Glutamatergic neuron (in vitro differentiated cells): ENCODE measurements at places on chromosomes 12 and 14. TPM values are rescaled to one million over a fixed set of nuclear protein-coding genes. Genes with fewer than 3 reads are reported as not detected.

Gene PLXNC1
- total RNA-seq: 4.9 TPM

Gene ADAM21
- total RNA-seq: not detected

- DNase-seq: no peak
These were observed 210.6 kb upstream of the HMGA2 start for GRCh38 chr12:65613692-65614091.

Gene SERPINA9
- total RNA-seq: not detected

- DNase-seq: no peak
These were observed 9.1 kb upstream of the TMTC1 start for GRCh38 chr12:29792853-29793252.

DNA sequence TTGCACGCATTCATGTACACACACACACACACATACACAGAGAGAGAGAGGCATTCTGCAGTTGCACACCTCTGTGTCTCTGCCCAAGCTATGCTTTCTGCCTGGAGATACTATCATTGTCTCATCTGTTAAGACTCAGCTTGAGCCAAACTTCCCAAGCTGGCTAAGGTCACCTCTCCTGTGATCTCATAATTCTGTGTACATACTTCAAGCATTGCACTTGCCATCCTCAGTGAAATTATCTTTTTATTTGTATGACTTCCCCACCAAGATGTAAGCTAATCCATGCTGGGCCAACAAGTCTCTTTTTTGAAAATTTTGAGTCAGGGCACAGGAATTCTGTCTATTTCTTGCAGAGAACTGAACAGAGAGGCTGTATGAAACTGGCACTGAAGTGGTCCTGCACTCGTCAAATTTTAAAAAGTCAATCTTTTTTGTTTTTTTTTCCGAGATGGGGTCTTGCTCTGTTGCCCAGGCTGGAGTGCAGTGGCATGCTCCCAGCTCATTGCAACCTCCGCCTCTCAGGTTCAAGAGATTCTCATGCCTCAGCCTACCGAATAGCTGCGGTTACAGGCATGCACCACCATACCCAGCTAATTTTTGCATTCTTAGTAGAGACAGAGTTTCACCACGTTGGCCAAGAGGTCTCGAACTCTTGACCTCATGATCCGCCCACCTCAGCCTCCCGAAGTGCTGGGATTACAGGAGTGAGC, 44.3 kb downstream of the TMTC1 start:
- no peak for DNase-seq

- no peak for DNase-seq
These were observed 1.3 kb downstream of the SETD3 start for GRCh38 chr14:99479160-99479905.
